Calu3 (cell line): ENCODE measurements at places on chromosomes 4 and X. TPM values are rescaled to one million over a fixed set of nuclear protein-coding genes. Genes with fewer than 3 reads are reported as not detected.

GRCh38 chr4:53023677-53024299 is 161.7 kb downstream of the RASL11B start:
- no peak overlapping the region for H3K27ac ChIP-seq
- peaks cover 8% of the 10 kb centered on the region for H3K4me1 ChIP-seq
- H3K4me3 ChIP-seq: no peak overlapping the region

GRCh38 chr4:121009578-121010478 is 62.5 kb downstream of the NDNF start:
- no peaks in the 10 kb centered on the region for H3K4me1 ChIP-seq
- H3K27me3 ChIP-seq: no peaks in the 10 kb centered on the region
- H3K27ac ChIP-seq: no peak overlapping the region
- DNase-seq: no peak
- no peak overlapping the region for H3K4me3 ChIP-seq

DNA sequence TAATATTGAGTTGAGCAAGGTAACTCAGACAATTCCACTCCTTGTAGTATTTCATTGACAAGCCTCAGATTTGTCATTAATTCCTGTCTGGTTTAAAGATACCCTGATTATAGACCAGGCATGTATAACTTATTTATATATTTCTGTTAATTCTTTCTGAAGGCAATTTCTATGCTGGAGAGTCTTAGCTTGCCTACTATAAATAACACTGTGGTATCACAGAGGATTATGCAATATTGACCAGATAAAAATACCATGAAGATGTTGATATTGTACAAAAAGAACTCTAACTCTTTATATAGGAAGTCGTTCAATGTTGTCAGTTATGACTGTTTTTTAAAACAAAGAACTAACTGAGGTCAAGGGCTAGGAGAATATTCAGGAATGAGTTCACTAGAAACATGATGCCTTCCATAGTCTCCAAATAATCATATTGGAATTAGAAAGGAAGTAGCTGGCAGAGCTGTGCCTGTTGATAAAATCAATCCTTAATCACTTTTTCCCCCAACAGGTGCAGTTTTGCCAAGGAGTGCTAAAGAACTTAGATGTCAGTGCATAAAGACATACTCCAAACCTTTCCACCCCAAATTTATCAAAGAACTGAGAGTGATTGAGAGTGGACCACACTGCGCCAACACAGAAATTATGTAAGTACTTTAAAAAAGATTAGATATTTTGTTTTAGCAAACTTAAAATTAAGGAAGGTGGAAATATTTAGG is 821 bp downstream of the CXCL8 start:
- peak overlapping the region; percentile 64 for H3K4me3 ChIP-seq
- peaks cover 10% of the 10 kb centered on the region for H3K4me1 ChIP-seq
- no peaks in the 10 kb centered on the region for H3K27me3 ChIP-seq
- peaks cover 32% of the 10 kb centered on the region for H3K36me3 ChIP-seq
- H3K27ac ChIP-seq: peak overlapping the region; percentile 99

ACSL4 gene
- total RNA-seq: 64.8 and 72.4 TPM in 2 replicates

CD99L2 gene
- total RNA-seq: 21.1 and 21.9 TPM in 2 replicates

TAF7L gene
- total RNA-seq: 0.15 TPM in 1 of 2 replicates, not detected in the other

NPY2R gene
- total RNA-seq: not detected in 2 replicates

DDX53 gene
- not detected in 2 replicates for total RNA-seq

DNA sequence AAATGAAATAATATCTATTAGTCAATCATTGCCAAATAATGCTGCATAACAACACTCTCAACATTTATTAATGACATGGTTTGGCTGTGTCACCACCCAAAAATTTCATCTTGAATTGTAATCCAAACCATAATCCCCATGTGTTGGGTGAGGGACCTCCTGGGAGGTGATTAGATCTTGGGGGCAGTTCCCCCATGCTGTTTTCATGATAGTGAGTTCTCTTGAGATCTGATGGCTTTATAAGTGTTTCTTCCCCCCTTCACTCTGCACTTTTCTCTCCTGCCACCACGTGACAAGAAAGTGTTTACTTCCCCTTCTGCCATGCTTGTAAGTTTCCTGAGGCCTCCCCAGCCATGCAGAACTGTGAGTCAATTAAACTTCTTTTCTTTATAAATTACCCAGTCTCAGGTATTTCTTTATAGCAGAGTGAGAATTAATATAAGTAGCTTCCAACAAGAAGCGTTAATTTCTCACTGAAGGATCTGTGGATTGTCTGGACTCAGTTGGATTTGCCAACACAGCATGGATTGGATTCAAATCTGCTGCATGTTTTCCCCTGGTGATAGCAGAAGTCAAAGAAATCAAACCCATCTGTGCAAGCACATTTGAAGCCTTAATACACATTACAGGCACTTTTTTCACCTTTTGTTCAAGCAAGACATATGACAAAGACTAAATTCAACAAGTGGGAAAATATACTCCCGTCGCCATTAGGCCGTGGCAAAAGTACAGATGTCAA is 216.6 kb downstream of the PDGFC start:
- H3K36me3 ChIP-seq: peaks cover 8% of the 10 kb centered on the region
- peak overlapping the region; percentile 31 for H3K27ac ChIP-seq
- no peak overlapping the region for H3K4me3 ChIP-seq
- H3K27me3 ChIP-seq: no peaks in the 10 kb centered on the region
